ENCODE measurements at places on chromosomes 4 and X. TPM values are rescaled to one million over a fixed set of nuclear protein-coding genes. Genes with fewer than 3 reads are reported as not detected.

Gene ADH1B
- 6,526 TPM for total RNA-seq

Gene TKTL2
- total RNA-seq: 0.34 TPM

Gene PRICKLE3
- 12.2 TPM for total RNA-seq

Gene ADH1C
- total RNA-seq: 24.2 TPM

Gene DDX53
- total RNA-seq: not detected

Gene ELK1
- 17.0 TPM for total RNA-seq

Gene GASK1B
- total RNA-seq: 90.1 TPM

Gene ABLIM2
- total RNA-seq: 20.0 TPM

Gene PROM1
- total RNA-seq: not detected

Gene TCEAL2
- total RNA-seq: not detected

Gene REPS2
- 4.3 TPM for total RNA-seq

Measured in subcutaneous adipose tissue (tissue), 4 donors.